ENCODE measurements at places on chromosomes 11 and 22.

GRCh38 chr11:9089061-9089460 lies 2.3 kb downstream of the SCUBE2 start:
- no peak for DNase-seq

- DNase-seq = no peak
These were observed 13.2 kb downstream of the SLC25A18 start for GRCh38 chr22:17576470-17576869.

- DNase-seq = no peak
These were observed 12.9 kb downstream of the DPP3 start for GRCh38 chr11:66493130-66493529.

- DNase-seq = no peak
These were observed 15.0 kb upstream of the SORL1 start for GRCh38 chr11:121437018-121437685.

DNA sequence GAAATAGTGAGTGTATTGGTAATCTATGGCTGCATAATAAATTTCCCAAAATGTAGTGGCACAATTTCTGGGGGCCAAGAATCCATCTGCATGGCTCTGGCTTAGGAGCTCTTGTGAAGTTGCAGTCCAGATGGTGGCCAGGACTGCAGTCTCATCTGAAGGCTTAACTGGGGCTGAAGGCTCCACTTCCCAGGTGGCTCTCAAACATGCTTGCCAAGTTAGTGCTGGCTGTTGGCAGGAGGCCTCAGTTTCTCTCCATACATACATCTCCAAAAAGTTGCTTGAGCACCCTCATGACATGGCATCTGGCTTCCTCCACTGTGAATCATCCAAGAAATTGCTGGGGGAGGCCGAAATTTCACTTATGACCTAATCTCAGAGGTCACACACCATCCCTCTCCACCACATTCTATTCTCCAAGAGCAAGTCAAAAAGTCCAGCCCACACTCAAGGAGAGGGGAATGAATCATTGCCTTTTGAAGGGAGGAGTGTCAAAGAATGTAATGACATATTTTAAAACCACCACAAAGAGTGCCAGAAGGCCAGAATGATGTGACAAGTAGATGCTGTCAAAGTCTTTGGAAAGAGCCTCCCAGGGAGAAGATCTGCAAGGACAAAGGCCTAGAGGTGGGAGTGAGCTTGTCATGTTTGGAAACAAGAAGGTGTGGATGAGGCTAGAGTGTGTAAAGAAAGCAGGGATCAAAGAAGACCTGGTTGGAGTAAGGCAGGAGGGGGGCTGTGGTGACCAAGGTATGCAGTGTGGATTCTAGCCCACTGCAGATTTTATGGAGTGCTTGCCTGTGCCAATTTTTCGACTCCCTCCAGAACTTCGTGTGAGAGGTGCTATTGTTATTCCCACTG lies 566.2 kb downstream of the MIAT start:
- DNase-seq = no peak

GRCh38 chr11:118640332-118641154 lies 33.1 kb downstream of the PHLDB1 start:
- DNase-seq = no peak

DNA sequence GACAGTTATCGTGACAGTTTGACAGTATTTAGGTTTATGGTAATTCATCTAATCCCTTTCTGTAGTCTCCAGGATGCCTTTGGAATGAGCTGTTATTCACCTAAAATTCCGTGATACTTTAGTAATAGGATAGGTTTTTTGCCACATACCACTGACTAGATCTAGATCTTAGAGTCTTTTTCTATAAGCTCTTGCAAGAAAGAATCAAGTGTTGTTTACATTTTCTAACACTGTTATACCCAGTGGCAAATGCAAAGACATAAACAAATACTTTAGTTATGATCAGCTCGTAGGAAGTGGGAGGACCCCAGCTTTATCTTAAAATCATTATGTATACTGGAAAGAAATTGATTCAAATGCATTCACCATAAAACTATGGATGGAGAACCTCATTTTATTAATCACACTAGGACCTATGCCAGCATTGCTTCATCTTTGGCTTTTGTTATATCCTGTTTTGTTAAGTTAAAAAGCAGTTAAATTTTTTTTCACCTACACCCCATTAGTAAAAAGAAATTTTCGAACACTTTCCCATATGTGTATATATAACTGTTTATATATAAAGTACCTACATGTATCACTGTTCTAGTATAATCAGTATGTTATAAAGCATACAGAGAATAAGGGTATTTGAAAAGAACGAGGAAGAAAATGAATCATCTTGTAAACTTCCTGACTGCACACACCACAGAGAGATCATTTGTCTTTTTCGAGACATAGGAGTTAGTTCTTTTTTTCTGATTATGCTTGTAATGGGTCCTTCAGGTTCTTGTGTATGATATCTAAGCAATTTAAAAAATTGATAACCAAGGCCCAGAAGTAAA lies 60.9 kb downstream of the PDHX start:
- no peak for DNase-seq

GRCh38 chr22:22099833-22100812 lies 117.5 kb upstream of the TOP3B start:
- DNase-seq = no peak

DNA sequence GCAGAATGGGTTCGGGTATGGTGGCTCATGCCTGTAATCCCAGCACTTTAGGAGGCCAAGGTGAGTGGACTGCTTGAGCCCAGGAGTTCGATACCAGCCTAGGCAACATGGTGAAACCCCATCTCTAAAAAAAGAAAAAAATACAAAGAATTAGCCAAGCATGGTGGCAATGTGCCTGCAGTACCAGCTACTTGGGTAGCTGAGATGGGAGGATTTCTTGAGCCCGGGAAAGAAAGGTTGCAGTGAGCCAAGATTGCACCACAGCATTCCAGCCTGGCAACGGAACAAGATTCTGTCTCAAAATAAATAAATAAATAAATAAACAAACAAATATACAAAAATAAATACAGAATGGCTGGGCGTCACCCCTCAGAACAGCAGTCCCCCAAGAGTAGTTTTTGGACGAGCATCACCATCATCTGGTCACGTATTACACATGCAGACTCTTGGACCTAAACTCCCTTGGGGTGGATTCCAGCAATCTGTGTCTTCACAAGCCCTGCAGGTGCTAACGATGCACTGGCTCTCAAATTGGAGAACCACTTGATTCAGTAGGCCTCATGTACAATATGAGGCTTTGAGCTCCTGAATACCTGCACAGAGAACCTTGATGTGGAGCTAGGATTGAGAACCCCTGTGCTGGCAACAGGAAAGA lies 33.5 kb downstream of the CLMP start:
- DNase-seq = no peak

- DNase-seq = no peak
These were observed 75.8 kb downstream of the CD44 start for GRCh38 chr11:35214792-35215193.

DNA sequence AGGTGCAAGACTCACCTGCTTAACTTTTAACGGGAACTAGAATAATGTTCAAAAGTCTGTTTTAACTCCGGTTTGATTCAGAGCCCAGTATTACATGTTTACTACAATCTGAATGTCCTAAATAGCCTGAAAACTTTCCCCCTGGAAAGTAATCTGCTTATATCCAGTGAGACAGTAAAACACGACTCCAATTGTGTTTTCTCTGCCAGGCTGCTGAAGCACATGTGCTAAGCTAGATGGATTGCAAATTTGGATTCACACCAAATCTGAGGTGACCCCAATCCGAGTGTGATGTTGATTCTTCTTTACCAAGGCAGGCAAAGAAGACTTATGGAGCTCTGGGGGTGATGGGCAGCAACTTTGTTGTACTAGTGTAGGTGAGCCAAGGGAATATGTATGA lies 158.7 kb upstream of the PDGFD start:
- DNase-seq = no peak

- peak; percentile 83 for DNase-seq
These were observed 221.9 kb upstream of the TBCEL start for GRCh38 chr11:120801801-120802689.

DNA sequence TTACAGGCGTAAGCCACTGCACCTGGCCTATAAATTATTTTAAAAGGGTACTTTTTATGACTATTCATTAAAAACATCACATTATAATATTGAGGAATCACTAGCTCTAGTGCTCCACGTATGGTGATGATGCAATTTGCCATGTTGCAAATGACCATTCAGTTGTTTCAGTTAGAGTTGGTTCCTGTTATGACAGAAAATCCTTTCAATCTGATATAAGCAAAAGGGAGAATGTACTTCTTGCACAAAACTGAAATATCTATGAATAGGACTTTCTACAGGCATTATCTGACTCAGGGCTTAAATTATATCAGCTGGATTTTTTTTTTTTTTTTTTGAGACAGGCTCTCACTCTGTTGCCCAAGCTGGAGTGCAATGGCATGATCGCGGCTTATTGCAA lies 45.6 kb upstream of the RRM1 start:
- no peak for DNase-seq

GRCh38 chr22:49769691-49770546 lies 57.8 kb downstream of the BRD1 start:
- no peak for DNase-seq

DNA sequence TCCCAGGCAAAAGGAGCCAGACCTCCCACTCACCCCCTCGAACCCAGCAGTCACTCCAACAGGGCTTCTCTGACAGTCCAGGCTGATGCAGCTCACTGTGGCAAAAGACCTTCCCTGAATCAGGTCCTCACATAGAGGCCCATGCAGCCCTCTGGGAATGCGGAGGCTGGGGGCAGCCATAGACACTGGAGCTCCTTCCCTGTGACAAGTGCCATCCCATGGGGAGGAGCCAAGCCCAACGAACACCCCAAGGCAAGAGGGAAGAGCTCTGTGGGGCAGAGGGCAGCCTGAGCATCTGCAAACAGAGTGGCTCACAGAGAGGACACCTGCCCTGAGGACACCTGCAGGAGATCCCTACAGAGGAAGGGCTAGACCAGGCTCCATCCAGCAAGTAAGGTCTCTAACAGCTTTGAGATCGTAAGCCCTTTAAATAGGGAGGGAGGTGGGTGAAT lies at the start of gene LINC01488:
Gene LINC01488 (plus strand): TSS at position 271 of the 452 bp plus-strand sequence.
- DNase-seq = no peak

- no peak for DNase-seq
These were observed 254.5 kb upstream of the NARS2 start for GRCh38 chr11:78829146-78829545.

GRCh38 chr11:5345831-5346230 lies 2.5 kb upstream of the OR51B5 start:
- no peak for DNase-seq

GRCh38 chr11:68974421-68975194 lies 6.2 kb downstream of the MRGPRD start:
- peak; percentile 73 for DNase-seq

DNA sequence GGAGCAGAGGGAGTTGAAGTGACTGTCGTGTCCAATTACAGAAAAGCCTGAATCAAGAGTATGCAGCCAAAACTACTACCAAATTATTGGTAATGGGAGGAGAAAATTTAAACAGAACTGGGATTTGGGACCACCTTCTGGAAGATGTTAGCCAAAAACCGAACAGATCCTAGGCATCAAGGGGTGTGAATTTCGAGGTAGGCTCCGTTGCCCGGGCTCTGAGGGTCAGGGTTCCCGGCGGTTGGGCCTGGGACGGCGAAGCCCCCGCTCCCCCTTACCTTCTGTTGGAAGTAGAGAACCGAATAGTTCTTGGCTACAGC lies 313 bp downstream of the PRCP start:
- DNase-seq = no peak

DNA sequence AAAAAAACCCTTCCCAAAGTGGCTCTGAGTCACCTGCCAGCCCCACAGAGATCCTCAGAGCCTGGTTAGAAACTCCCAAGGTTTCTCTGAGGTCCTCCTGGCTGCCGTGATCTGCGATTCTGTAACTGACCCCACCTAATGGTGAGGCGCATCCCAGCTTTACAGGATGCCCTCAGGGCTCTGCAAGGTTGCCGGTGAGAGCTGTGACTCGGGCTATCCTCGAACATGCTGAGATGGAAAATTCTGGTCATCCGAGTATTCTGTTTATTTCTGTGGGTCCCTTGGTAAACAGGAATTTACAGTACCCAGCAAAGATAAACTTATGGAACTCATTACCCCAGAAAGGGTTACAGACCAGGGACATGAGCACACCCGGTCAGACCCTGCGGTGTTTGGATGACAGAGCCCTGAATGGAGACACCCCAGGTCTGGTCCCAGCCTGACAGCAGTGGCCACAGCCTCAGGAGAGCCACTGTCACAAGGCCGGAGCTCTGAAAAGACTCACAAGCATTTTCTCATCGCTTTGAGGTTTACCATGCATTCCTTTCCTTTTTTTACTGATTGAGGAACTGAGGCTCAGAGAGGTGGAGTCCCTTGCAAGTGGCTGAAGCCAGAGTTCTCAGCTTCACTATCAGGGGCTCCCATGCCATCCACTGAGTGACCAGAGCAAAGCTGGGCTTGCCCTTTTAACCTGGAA lies 22.2 kb downstream of the LIF start:
- no peak for DNase-seq

GRCh38 chr11:1967641-1968225 lies 20.6 kb downstream of the MRPL23 start:
- no peak for DNase-seq

GRCh38 chr11:93017821-93018690 lies 48.6 kb downstream of the MTNR1B start:
- DNase-seq = no peak

GRCh38 chr11:34213366-34213765 lies 107.9 kb downstream of the NAT10 start:
- DNase-seq = no peak

DNA sequence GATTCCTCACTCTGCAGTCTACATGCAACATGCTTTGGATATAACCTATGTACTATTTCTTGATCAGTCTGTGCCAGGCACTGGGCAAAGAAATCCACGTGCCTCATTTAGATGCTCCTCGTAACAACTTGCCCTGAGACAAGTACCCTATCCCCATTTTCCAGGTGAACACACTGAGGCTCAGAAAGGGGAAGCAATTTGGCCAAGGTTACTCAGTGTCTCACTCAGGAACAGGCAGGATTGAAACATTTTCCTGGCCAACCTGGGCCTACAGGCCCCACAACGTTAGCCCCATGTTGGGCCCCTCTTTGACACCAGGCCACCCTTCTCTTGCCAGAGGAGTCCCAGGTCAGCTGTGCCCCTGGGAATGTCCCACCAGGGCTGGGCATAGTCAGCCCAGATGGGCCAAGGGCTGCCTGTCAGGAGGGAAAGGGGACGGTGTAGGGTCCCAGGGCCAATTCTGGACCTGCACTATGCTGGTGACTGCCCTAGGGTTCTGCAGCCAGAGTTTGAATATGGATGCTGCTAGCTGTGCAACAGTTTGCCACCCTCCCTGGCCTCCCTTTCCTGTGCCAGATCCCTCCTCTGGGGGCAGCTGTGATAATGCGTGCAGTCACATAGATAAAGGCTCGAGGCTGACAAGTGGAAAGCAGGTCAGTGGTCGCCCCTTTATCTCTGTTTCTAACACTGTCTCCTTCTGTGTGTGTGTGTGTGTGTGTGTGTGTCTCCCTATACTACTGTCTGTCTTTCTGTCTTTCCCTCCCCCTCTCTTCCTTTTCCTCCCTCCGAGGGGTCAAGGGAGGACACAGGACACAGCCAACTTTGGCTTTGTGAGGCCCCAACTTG lies 10.4 kb upstream of the EMID1 start:
- DNase-seq = no peak

DNA sequence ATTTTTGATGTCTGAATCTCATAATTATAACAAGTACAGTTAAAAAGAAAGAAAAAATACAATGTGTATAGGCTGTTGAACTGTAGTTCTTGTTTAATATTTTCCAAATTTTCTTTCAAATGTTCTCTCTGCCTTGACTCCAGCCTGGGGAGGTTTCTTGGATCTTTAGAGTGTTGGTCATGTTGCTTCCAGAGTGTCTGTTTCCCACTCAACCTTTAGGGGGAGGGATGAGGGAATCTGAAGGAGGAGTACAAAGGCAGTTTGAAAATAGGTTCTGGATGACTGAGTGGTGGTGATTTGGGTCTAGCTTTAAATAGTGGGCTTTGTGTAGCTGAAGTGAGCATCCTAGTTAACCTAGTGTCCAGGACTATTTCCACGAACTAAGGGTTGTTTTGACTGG lies 2.0 kb downstream of the CTNND1 start:
- no peak for DNase-seq
